Brain pericyte (primary cell): ENCODE measurements at places on chromosomes 12 and 14.
A peak's percentile ranks its signal among the peaks of the same experiment; 100 is the strongest.

- DNase-seq: no peak
Observed at GRCh38 chr12:92141591-92142121, 4.0 kb downstream of the BTG1 start.

GRCh38 chr14:65336191-65336591, 76.3 kb upstream of the FUT8 start:
- DNase-seq: no peak

- peak; percentile 32 for DNase-seq
Observed at GRCh38 chr14:59407246-59408010, 57.8 kb downstream of the GPR135 start.

DNA sequence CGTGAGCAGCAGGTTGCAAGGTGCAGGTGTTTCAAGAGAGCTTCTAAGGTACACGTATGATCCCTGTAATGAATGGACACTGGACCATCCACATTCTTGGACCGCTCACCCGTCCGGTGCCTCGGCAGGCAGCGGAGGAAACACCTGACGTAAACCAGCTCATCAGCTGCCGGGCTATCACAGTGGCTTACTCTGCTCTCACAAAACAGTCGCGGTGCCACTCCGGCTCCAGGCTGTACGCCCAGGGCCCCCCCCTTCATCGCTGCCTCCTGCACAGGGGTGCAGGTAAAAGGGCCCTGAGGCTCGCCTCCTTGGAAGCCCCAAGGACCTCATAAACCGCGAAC, 436 bp downstream of the VPS33A start:
- no peak for DNase-seq

DNA sequence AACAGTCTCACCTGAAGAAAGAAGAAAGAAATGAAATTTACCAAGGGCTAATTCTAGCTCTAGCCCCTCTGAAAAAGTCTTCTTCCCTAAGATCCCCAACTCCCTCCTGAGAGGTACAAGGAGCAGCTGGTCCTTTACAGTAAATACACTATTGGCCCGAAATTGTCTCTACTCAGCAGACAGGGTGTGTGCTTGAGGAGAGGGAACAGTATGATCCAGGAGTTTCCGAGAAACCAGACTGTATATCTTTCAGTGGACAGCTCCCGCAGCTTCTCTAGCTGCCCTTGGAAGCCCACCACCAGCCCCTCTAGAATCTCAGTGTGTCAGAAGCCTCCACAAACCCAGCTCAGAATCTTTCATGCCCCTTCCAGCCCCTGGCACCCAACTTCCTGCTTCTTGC, 8.1 kb downstream of the GPR84 start:
- DNase-seq: no peak

DNA sequence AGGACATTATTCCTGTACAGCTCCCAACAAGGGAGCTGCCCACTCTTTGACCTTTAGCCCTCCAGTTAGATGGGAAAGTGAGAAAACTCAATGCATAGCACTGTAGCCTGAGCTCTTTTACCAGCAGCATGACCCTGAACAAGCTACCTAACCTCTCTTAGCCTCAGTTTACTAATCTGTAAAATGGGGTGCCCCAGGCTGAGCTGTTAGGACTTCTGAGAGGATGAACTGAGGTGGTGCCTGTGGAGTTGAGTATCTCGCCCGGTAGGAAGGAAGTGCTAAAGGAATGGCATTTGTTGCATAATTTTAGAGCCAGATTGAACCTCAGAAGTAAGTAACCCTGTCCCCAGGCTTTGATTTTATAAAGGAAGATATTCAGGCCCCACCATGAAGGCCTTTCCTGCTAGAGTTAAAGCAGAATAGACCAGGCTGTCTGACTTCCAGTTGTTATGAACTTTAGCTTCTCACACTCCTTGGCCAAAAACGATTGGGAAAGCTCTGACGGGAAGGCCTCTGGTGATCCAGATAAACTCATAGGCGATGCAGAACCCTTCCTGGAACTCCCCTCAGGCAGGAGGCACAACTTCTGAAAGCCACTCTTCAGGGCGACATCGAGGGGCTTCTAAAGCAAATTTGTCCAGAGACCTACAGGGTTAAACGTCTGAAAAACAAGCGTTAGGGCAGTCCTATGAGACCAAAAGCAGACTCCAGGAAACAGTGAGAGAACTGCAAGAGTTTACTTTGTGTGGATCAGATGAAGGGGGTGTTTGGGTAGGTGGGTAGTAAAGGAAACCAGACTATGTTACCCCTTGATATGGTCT, 2.5 kb upstream of the SERPINA10 start:
- DNase-seq: no peak

- no peak for DNase-seq
Observed at GRCh38 chr12:90489141-90489540, 465.8 kb downstream of the CCER1 start.

DNA sequence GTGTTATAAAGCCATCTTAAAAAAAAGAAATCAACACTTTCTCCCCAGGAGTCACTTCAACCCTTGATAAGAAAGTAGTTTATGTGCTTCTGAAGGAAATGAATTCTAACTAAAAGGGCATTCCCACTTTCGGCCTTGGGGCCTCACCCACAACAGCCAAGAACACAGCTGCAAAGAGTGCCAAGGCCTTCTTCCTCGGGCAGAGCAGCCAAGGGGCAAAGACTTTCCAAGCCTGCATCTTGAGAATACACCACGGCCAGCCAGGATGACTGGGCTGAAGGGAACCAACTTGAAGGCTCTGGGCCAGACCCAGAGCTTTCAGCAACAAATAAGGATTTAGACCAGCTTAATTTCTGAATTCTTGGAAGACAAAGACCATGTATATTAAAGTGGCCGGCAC, 60.4 kb upstream of the FOXN3 start:
- no peak for DNase-seq

DNA sequence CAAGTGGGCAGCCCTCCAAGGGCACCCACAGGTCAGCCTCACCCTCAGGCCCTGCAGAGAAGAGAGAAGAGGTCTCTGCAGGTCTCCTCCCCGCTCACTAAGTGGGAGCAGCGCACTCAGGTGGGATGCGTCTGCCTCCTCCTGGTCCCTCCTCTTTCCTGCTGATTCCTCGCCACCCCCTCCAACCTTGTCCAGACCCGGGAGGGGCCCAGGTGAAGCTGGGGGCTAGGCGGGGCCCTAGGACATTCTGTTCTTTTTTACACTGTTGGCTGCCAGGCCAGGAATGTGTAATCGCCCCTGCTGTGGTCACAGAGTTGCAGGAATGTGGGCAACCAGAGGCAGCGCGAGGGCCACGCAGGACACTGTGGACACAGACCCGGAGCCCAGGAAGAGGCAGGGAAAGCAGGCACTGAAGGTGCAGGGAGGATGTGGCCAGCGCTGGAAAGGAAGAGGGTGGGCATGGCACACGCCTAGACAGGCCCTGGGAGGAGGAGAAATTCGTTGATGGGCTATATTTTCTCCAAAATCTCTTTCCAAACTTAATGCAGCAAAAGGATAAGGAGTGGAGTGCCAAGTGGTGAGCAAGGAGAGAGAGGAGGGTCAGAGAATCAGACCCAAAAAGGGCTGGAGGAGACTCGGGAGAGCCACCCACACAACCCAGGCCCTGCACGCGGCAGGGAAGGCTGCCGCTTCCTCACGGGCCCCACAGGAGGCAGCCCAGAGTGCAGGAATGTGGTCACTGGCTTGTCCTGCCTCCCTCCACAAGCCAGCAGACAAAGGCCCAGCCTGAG, 911 bp upstream of the SCNN1A start:
- no peak for DNase-seq

DNA sequence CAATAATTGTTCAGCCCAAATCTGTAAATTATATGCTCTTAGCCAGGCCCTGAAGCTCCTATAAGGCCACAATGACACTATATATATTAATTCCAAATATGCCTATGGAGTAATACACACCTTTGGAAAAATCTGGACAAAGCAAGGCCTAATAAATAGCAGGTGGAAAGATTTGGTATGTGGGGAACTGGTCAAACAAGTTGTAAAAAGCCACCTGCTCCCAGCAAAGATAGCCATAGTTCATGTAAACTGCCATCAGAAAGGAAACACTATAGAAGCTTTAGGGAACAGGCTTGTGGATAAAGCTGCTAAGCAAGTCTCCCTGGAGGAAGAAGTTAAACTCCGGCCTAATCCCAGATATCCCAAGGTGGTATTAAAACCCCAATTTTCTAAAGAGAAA, 29.7 kb downstream of the PRMT8 start:
- no peak for DNase-seq

DNA sequence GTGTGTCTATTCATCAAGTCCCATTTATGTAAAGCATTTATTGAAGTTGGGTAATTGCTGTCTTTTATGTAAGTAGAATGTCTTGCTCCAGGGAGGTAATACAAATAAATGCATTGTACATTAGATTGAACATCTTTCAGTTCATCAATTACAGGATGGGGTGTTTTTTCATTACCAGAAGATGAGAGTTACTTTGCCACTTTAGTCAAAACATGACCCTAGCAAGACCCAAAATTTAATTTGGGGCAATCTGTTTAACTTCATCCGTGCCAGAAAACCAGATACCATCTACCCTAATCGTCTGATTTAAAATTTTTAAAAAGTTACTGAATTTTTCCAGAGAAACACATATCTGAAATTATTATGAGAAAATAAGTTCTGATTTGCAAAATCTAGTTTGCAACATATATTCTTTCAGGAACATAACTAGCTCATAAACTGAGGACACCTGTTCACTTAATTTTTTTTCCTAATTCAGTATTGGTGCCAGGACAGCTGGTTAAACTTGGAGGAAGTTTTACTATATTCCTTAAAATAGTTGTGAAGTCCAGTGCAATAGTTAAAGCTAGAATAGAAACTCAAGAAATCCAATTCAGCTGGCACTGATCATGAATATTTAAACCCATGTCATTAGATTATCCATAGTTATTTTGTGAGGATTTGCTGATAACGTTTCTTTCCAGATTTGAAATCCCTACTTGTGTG, 114.5 kb downstream of the SRGAP1 start:
- no peak for DNase-seq

GRCh38 chr12:52667509-52667908, 12.7 kb downstream of the KRT1 start:
- no peak for DNase-seq

DNA sequence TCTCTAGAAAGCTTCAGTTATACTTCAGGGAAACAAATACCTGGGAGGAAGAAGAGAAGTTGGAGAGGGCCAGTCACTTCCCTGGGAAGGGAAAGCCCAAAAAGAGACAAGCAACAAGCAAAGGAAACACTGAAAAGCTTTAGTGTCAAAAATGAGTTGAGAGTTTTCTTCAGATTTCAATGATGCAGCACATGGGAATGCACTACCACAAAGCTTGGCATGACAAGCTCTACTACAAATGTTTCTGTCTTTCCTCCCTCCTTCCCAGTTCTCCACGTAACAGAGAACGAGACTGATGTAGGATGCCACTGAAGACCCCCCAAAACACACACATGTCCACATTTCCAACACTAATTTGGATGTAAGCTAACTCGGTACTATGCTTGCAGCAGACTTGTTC, 26.8 kb upstream of the ADAMTS20 start:
- no peak for DNase-seq

DNA sequence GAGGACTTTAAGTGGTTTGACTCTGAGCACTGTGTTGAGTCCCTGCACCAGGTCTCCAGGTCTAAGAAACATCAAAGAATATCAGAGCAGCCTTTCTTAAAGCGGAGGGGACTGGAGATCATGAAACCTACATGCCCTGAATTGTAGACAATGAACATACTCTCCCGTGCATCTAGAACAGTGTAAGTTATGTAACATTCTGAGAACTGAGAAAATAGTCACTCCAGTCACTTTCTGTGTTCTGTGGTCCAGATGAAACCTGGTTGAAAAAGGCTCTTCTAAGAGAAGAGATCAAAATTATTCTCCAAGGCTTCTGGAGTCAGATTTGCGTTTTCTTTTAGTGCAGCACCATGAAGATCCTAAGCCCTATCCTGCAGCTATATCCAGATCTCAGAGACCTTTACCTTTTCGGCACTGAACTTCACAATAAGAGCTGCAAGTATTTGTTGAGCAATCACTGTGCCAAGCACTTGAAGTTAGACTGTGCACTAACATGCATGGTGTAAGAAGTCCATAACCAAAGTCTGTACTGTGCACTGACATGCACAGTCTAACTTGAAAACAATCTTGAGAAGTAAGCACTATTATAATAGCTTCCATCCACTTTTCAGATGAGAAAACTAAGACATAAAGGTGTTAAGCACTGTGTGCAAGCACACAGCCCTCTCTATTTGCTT, 65.6 kb upstream of the TMEM263 start:
- no peak for DNase-seq

- no peak for DNase-seq
Observed at GRCh38 chr12:95304673-95305198, 87.1 kb downstream of the VEZT start.

DNA sequence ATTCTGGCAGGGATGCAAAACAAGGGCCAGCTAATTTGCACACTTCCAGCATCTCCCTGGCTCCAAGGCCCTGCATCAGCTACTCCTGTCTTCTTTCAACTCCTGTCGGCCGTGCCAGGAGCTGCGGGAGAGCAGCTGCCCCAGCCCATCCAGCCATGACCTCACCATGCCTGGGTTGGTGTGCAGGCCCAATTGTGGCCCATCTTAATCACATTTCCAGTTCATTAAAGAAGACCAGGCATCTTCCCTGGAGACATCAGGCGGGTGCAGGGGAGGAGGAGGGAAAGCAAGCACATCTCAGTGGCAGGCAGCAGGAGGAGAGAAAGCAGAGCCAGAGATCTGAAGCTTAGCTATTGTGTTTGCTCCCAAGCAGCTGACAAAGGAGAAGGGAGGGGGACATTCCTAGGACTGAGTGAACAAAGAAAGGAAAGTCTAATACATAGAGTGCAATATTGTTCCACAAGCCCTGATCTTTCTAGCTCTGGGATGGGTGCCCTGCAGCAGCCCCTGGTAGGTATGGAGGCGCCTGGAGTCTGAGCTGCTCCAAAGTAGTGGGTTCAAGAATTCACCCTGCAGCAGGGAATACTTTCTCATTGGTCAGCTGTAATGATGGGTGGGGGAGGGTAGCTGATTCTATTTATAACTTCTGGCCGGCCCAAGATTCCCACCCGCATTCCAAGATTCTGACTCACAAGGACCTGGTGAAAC, 40.1 kb downstream of the VWF start:
- DNase-seq: no peak

DNA sequence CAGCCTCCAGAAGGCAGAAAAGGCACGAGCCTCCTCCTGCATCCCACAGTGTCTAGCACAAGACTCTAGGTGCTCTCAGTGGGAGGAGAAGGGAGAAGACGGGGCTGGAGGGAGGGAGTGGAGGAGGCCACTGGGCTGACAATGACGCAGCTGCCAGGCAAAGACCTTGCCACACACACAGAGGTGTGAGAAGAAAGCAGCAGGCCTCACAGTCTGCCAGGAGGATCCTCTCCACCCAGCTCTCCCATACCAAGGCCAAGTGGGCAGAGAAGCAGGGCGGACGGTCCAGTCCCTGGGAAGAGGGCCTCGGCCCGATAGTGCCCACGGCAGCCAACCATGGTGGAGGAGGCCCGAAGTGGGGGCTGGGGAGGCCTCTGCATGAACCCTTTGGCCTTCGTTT, 78.9 kb downstream of the NCOR2 start:
- DNase-seq: no peak

- DNase-seq: no peak
Observed at GRCh38 chr14:69088586-69088985, 64.3 kb downstream of the DCAF5 start.

- DNase-seq: no peak
Observed at GRCh38 chr12:43210485-43211192, 341.4 kb downstream of the ADAMTS20 start.
